Stimulated activated CD8-positive, alpha-beta memory T cell treated with anti-CD3 and anti-CD28 coated beads, Interleukin-4, amount 100 ng/mL, for 24 hours (primary cell): ENCODE measurements at places on chromosomes 7 and 10.

GRCh38 chr7:149854611-149855360 lies 16.6 kb downstream of the ZNF862 start:
- DNase-seq = no peak

GRCh38 chr7:693280-693679 lies 33.2 kb upstream of the DNAAF5 start:
- DNase-seq = no peak

DNA sequence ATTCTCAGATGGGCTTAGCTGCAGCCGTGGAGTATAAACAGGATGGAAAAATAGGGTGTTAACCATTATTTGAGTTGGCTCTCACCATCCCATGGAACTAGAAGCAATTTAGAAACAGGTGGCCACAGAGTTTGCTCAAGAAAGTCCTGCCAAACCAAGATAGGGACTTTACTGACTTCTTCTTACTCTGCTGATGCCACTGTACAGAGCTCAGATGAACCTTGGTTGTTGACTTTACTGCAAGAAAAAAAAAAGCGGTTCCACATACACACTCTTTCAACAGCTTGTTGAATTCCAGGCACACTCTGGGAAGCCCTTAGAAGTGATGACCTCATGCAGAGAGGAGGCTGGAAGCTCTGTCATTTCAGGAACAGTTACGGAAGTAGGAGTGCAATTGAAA lies 753.4 kb downstream of the NRG3 start:
- DNase-seq = no peak

DNA sequence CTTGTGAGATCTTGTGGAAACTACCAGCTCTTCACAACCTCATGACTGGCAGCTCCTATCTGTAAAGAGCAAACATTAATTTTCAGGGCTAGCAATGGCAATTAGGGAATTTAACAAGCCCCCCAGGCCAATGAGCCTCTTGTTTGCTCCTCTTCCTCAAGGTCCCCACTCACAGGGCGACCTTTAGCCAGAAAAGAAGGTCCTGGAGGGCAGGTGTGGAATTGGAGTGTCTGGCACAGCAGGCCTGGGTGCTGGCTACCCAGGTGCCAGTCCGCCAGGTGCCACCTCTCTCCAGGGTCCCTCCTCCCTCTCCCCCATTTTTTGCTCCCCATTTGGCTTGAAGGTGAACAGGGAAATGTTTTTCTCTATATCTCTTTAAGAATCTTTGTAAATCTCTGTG lies 1.9 kb upstream of the CEP55 start:
- DNase-seq = no peak

DNA sequence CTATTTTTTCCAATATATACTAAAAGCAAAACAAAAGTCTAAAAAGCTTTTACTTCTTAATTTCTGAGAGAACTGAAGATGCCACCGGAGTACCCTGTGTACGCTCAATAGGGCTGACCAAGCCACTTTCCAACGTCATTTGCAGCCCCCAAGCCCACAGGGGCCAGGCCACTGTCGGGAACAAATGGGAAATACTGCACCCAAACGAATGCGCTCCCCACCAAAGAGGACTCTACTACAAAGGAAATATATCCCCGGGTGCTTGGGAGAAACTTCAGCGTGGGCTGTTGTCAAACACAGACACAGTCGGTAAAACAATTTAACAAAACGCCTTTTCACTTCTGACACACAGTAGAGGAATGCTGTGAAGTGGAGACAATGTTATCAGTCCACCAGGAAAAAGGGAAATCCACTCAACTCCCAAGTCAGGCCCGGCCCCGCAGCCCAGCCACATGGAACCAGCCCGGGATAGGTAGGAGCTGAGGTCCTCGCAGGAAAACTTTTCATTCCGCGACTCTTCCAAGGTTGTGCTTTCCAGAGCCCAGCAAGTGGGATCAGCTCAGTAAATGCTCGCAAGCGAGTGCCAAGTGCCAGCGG lies 1.4 kb downstream of the PARD3 start:
- DNase-seq = no peak

DNA sequence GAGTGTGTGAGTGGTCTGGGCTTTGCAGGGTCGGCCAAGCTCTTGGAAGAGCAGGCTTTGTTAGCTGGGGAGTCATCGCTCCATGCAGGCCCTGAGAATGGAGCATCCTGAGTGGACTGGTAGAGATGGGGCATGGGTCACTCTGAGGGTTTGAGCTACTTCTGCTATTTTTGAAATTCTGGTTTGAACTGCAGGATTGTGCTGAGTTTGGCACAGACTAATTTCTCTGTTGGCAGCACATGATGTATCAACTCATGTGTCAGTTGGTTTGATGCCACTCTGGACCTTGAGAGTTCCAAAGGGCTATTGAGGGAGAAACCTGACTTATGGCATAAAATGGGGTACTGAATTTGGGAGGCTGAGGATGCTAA lies 56.3 kb downstream of the LRMDA start:
- no peak for DNase-seq

GRCh38 chr10:114271779-114272167 lies 32.7 kb downstream of the VWA2 start:
- no peak for DNase-seq

DNA sequence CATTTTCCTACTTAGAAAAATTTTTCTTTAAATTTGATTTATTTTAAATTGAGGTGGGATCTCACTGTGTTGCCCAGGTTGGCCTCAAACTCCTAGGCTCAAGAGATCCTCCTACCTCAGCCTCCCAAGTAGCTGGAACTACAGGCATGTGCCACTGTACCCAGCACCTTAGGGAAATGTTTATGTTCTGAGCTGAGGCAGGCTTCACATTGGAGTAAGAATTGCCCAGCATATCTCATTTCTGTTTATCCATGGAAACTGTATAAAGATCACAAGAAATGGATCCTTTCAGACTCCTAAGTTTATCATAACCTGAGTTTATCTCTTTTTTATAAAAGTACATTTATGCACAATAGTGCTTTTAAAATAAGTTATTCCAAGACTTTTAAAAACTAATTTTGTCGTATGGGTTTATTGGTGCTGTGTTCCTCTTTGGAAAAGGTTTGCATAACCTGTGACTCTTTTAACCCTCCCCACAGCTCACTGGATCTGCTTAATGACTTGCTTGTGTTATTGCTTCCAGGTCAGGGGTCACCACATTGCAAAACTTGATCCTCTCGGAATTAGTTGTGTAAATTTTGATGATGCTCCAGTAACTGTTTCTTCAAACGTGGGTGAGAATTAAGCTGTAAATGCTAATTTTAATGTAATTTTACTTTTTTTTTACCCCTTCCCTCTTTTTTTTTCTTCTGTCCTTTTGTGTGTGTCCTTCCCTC lies 40.7 kb downstream of the OGDH start:
- no peak for DNase-seq

- no peak for DNase-seq
These were observed 1019.7 kb upstream of the LRRN3 start for GRCh38 chr7:110071192-110071591.
